Panc1 (cell line): ENCODE measurements at places on chromosomes 12 and 14. TPM values are rescaled to one million over a fixed set of nuclear protein-coding genes. Genes with fewer than 3 reads are reported as not detected.

DNA sequence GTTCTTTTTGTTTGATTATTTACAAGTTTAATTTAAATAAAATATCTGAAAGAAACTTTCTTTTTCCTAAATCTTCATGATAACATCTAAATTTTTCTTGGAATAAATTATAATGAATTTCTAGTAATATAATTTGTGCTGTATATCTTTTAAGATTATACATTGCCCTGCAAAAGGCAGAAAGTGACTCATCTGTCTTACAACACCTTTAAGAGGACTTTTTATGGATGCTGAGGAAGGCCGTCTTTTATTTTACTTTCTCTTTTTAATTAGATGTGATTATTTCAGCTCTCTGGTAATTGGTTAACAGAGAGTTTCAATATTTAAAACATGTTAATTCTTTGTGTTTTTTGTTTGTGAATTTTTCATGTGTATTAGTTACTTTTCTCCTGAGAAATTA lies 598.4 kb downstream of the RPL10L start:
- DNase-seq: no peak
- H3K27ac ChIP-seq: no peak overlapping the region
- H3K4me1 ChIP-seq: no peaks in the 10 kb centered on the region
- H3K4me3 ChIP-seq: no peak overlapping the region
- no peaks in the 10 kb centered on the region for H3K27me3 ChIP-seq

GRCh38 chr12:44574586-44574985 lies 301.5 kb downstream of the NELL2 start:
- no peak for DNase-seq
- H3K36me3 ChIP-seq: no peaks in the 10 kb centered on the region
- no peaks in the 10 kb centered on the region for H3K4me1 ChIP-seq
- H3K27ac ChIP-seq: no peak overlapping the region
- no peak overlapping the region for H3K4me3 ChIP-seq

DNA sequence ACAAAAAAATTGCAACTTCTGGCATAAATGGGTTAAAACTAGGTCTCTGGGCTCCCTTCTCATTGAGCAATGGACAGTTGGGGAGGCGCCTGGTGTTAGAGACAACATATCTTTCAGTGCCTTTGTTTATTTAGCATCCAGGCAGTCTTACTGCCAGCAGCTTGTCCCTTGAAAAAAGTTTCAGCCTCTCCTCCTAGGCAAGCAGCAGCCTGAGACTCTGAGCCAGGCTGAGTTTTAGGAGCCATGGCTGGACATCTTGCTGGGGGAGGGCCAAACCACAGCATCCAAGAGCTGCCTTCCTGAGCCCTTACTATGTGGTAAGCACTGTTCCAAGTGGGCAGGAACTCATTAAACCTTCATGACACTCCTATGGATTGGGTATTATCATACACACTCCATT lies 10.1 kb upstream of the JDP2 start:
- no peaks in the 10 kb centered on the region for H3K4me1 ChIP-seq
- no peaks in the 10 kb centered on the region for H3K36me3 ChIP-seq
- H3K4me3 ChIP-seq: no peak overlapping the region
- no peak overlapping the region for H3K27ac ChIP-seq

DNA sequence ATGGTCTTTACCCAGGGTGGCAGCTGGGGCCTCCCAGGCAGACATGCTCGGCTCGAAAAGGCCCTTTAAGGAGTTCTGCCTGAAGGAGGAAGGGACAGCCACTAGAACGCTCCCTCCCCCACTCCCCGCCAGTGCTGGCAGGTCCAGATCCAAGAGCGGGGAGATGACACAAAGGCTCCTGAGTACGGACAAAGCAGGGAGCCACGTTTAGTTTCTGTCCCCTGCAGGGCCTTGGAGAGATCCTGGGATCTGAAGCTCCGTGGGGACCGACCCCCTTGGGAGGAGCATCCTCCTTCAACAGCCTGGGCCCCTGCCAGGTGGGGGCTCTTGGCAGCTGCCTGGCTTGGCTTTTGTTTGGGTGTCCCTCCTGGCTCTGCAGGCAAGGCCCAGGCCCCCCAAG lies 89.7 kb downstream of the ESRRB start:
- H3K4me1 ChIP-seq: no peaks in the 10 kb centered on the region
- DNase-seq: no peak
- no peak overlapping the region for H3K4me3 ChIP-seq
- no peak overlapping the region for H3K27ac ChIP-seq
- H3K36me3 ChIP-seq: no peaks in the 10 kb centered on the region

DNA sequence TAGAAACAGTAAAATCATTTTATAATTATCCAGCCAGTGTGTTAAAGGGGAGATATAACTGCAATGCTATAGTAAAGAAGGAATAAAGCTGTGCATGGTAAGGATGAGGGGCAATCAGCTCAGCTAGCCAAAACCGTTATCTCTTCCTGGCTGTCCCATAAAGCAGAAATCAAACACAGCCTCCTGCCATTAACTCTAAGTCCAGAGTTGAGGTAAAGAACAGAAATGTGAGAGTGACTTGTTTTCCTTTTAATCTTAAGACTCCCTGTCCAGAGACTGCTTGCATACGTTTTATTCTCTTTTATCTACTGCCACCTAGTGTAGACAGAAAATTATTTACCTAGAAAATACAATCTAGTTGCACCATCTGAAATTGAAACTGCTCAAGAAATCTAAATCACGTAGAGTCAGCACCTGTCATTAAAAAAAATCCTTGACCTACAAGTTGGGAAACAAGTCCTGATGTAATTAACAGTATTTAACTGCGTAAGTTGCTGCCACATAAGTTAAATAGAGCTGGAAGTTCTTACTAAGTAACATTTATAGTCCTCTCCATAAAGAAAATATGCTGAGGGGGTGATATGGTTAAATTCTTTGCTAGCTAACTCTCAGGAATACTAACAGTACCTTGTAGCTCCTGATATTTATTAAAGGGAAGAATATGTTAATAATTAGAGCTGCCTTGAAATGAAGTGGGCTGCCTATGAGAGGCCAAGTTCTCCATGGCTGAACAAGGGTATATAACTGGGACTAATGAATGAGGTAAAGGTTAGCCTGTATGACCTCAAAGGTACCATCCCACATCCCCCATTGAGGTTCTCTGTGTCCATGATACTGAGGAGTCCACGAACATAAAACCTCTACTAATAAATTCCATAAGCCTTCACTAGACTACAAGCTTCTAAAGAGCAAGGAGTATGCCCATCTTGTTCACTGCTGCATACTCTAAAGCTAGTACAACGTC lies 62.7 kb downstream of the GALNT4 start:
- H3K4me1 ChIP-seq: no peaks in the 10 kb centered on the region
- H3K27ac ChIP-seq: no peak overlapping the region
- no peak overlapping the region for H3K4me3 ChIP-seq
- H3K36me3 ChIP-seq: no peaks in the 10 kb centered on the region; the same call in 1 of the 2 replicates
- DNase-seq: peak; percentile 20

- DNase-seq: no peak
- no peak overlapping the region for H3K4me3 ChIP-seq
- H3K36me3 ChIP-seq: no peaks in the 10 kb centered on the region
- H3K27me3 ChIP-seq: peaks cover 5% of the 10 kb centered on the region; the same call in 1 of the 2 replicates
- H3K27ac ChIP-seq: no peak overlapping the region
- no peaks in the 10 kb centered on the region for H3K4me1 ChIP-seq
These were observed 567.4 kb downstream of the MED13L start for GRCh38 chr12:115710104-115710564.

LRR1 gene
- 23.3 TPM for total RNA-seq

USP44 gene
- 0.10 TPM for total RNA-seq

HRK gene
- total RNA-seq: 0.44 TPM

FCF1 gene
- 41.5 TPM for total RNA-seq

CLIP1 gene
- 117 TPM for total RNA-seq

PPHLN1 gene
- total RNA-seq: 56.5 TPM
